ENCODE measurements at places on chromosomes 7 and 10.

GRCh38 chr10:99758211-99758891 lies 24.1 kb upstream of the ABCC2 start:
- DNase-seq: no peak

GRCh38 chr7:23115991-23116390 lies 10.4 kb downstream of the KLHL7 start:
- no peak for DNase-seq

GRCh38 chr10:1183701-1184100 lies 127.5 kb downstream of the WDR37 start:
- no peak for DNase-seq

GRCh38 chr7:26197153-26198115 lies 3.1 kb downstream of the HNRNPA2B1 start:
- no peak for DNase-seq

DNA sequence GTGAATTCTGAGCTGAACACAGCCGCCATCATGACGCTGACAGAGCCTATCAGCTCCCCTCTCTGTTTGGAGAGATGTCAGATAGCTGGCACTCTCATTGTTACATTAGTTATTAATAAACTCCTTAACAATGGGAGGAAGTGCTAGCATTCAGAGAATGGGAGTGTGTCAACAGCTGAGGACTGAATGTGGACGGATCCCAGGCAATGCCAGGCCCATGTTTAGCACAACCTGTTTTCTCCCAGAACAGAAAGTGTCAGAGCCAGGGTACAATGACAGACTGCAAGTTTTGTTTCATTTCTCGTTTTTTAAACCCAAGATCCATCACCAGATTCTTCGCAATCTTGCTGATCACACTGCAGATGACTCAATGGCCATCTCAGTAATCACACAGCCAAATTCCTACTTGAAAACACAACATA lies 99.6 kb downstream of the PRPF18 start:
- no peak for DNase-seq

- DNase-seq: no peak
Observed at GRCh38 chr7:143429770-143430698, 13.2 kb upstream of the TAS2R60 start.

DNA sequence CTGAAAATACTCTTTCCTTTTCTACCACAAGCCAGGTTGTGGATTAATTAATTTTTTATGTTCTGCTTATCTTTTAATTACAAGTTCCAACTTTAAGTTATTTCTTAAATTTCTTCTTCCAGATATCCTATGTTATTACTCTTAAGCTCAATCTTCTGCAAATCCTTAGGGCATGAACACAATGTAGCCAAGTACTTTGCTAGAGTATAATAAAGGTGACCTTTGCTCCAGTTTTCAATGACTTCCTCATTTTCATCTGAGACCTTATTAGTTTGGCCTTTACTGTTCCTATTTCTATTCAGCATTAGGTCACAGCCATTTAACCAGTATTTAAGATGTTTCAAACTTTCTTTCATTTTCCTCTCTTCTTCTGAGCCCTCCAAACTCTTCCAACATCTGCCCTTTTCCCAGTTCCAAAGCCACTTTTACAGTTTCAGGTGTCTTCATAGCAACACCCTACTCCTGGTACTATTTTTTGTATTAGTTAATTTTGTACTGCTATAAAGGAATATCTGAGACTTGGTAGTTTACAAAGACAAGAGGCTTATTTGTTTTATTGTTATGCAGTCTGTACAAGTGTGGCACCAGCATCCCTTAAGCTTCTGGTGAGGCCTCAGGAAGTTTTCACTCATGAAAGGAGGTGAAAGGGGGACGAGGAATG lies 886.2 kb upstream of the GHITM start:
- no peak for DNase-seq

GRCh38 chr10:126903656-126904360 lies 1.4 kb upstream of the DOCK1 start:
- DNase-seq: no peak

GRCh38 chr10:116099023-116099420 lies 174.0 kb downstream of the GFRA1 start:
- no peak for DNase-seq

GRCh38 chr10:129780198-129780597 lies 183.9 kb downstream of the EBF3 start:
- DNase-seq: no peak

DNA sequence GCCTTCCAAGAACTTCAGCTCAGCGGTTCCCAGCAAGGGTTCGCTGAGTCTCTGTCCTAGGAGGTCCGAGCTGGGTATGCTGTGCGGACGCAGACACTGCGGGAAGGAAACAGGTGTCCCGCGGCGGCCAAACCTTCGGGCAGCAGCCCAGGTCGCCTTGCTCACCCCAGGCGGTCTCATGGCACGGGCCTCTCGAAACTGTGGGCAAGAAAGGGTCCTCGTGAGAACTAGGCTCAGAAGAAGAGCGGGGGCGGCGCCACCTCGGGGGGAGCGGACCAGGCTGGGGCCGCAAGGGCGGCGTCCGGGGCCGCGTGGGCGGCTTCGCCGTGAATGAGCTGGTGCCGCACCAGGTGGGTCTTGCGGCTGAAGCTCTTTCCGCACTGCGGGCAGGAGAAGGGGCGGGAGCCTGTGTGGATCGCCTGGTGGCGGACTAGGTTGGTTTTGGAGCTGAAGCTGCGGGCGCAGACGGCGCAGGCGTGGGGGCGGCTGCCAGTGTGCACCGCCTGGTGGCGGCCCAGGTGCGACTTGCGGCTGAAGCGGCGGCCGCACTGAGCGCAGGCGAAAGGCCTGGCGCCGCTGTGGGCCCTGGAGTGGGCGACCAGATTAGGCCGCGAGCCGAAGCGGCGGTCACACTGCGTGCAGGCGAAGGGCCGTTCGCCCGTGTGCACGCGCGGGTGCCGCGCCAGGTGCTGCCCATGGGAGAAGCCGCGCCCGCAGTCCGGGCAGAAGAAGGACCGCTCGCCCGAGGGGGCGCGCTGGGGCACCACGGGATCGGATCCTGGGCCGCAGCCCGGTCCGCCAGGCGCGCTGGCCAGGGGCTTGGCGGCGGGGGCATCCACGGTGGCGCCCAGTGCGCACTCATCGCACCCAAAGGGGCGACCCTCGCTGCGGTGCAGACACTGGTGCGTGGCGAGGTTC lies 8.6 kb downstream of the ZNF467 start:
- no peak for DNase-seq

GRCh38 chr7:45915606-45916005 lies 5.5 kb downstream of the IGFBP3 start:
- DNase-seq: no peak

DNA sequence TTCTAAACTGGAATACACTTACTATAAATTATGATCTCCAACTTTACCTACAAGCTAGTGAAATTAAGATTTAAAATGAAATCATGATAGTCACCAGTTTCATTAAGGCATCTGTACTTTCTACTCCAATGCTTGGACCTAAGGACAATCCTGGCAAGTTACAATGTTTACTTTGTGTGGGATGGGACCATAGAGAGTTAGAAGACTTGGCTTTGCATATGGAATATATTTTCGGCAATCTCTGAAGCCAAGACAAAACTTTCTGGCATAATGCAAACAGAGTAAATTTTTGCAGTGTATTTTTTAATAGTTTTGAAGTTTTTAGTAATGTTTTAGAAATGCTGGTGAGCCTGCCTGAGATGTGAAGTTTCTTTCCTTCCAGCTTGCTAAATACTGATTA lies 248.9 kb downstream of the ABCA13 start:
- DNase-seq: no peak

DNA sequence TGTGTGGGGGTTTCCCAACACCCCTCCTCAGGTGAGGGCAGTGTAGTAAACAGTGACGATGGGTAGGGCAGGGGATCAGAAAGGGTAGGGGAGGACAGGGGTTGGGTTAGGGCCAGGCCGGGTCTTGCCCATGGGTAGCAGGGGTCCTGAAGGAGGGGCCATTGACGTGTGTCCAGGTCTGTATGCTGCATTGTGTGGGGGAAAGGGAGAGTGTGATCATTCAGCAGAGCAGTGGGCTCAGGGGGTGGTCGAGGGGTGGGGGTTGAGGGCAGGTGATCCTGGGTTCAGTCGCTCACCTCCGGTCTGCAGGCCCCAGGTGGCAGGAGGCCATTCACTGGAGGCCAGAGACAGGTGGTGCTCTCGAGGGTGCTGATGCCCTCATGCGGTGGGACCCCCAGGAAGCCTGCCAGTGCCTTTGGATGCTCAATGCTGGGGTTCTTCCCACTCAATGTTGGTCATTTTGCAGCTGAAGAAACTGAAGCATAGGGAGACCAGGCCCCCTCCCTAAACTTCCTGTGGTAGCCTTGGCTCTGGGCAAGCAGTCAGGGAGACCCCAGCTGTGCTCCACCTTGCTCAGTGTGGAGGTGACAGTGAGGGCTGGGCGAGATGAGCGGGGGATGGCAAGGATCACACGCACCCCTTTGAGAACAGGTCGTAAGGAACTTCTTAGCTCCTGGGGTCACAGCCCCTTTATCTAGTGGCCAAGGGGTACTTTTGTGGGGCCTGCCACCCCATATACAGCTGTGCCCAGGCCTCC lies 48.8 kb upstream of the CAMK2B start:
- DNase-seq: no peak

DNA sequence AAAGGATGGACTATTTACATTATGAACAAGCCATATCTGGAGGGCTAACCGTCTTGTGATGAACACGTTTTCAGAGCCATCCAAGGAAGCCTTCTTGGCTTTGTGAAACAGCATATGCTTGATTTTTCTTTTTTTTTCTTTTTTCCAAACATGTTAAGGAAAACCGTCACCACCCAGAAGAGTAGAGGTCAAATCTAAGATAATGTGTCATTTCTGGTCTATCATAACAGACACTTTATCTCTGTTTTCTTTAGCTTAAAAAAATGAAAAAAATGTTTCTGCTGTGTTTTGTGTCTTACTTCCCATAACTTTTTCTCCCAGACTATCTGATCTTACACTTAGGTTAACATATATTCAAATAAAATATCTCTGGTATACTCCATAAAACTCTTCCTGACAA lies 76.1 kb upstream of the DGKB start:
- DNase-seq: no peak

DNA sequence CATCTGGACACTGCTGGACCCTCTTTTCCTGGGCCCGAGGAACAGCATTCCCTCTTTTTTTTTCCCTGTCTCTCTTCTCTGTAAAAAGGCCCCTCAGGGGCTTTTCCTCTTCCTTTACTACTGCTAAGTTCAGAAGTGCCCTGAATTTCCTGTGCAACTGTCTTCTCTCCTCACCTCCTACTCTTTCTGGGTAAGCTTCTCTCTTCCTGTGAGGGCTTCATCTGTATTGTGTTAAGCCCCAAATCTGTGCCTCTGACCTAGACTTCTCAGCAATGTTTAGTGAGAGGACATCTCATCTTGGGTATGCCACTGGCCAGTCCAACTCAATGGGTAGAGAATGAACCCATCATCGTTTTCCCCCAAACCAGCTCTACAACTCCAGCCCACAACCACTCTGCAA lies 174.2 kb downstream of the PTEN start:
- no peak for DNase-seq

- no peak for DNase-seq
Observed at GRCh38 chr10:33365871-33366411, 31.5 kb upstream of the NRP1 start.

GRCh38 chr10:83723080-83723479 lies 416.2 kb upstream of the GHITM start:
- DNase-seq: no peak

GRCh38 chr10:14124941-14125340 lies 205.8 kb downstream of the FRMD4A start:
- DNase-seq: no peak

- DNase-seq: no peak
Observed at GRCh38 chr7:132207782-132208181, 368.5 kb downstream of the PLXNA4 start.

DNA sequence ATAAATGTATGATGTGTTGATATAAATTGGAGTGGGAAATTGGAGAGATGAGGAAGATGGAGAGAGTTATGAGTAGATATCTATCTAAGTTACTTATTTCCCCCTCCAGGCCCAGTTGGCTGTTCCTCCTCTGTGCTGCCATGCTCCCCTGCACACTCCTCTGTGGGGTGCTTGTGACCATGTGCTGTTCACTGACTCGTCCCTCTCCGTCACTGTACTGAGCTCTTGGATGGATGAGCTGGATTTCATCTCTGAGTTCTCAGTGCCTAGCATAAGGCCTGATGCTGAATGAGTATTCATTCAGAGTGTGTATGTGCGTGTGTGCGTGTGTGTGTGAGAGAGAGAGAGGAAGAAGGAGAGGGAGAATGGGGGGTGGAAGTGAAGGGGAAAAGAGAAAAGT lies 14.5 kb downstream of the OR9A2 start:
- no peak for DNase-seq

DNA sequence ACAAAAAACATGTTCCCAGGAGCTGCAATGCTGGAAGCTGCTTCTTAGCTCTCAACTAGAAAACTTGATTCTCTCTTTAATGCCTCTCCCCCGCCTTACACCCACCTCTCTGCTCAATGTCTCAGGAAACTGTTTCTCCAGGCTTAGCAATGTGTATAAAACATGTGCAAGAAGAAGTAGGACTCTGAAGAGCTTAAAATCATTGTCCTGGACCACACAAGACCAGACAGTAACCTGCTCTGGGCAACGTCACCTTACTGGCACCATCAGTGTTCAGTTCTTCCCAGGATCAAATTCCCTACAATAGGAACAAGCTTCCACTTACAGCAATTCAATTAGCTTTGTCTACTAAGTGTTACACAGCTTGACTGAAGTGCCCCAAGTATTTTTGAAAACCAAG lies 104.9 kb downstream of the RAPGEF5 start:
- DNase-seq: no peak

DNA sequence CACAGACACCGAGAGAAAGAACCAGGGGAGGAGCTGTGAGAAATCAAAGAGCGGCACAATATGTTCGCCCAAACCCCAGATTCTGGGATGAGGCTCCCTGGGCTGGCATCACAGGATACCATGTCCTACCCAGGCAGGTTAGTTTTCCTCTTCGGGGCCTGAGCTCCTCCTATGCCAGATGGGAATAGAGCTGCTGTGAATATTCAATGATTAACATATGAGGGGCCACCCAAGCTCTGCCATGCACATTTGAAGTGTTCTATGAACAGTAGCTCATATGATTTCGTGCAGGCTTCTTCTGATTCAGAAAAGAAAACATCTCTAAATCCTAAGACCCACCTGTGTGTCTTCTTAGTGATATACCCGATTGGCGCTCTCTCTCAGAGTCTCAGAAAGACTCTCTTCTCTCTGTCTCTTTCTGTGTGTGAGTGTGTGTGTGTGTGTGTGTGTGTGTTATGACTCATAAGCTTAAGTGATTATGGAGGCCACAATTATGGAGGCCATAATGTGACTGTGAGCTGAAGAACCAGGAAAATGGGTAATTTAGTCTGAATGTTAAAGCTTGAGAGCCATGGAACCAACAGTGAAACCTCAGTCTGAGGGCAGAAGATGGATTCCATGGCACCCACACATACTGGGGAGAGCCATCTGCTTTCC lies 220.5 kb downstream of the KLF6 start:
- DNase-seq: no peak

DNA sequence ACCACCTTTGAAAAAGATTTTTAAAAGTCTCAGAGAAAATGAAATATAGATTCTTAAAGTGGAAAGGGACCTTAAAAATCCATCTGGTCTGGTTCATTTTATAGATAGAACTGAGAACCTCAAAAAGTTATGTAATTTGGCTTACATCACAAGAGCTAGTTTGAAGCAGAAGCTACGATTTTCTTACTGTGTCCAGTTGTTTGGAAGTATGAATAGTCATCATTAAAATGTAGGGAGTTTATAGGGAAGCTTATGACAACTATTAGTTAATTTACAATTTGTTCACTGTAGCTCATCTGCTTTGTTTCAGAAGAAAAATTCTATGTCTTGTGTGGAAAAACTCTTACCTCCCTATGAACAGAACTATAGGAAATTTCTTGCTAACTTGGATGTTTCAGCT lies 26.9 kb downstream of the ZEB1 start:
- DNase-seq: no peak
